Sigmoid colon (tissue), 7 donors: ENCODE measurements at places on chromosomes 13 and 19.

GRCh38 chr19:28705008-28705407 is 507.9 kb downstream of the UQCRFS1 start:
- DNase-seq: no peak

GRCh38 chr19:4691373-4691772 is 21.2 kb upstream of the MYDGF start:
- no peak for DNase-seq

DNA sequence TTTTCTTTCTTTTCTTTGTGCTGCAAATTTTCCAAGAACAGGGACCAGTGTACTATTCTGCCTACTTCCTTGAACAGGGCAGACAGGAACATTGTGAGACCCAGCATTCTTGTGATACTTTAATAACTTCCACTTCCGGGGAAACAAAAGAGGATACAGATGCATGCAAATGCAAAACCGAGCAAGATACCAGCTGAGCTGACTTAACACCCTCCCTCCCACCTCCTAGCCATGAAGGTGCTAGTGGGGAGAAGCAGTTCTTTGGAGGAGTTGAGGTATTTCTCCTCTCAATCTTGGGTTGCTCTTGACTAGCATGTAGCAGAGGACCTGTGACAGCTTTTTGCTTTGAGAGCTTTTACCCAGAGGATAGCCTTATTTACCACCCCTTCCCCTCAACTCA is 111.2 kb downstream of the KLF5 start:
- DNase-seq: no peak

DNA sequence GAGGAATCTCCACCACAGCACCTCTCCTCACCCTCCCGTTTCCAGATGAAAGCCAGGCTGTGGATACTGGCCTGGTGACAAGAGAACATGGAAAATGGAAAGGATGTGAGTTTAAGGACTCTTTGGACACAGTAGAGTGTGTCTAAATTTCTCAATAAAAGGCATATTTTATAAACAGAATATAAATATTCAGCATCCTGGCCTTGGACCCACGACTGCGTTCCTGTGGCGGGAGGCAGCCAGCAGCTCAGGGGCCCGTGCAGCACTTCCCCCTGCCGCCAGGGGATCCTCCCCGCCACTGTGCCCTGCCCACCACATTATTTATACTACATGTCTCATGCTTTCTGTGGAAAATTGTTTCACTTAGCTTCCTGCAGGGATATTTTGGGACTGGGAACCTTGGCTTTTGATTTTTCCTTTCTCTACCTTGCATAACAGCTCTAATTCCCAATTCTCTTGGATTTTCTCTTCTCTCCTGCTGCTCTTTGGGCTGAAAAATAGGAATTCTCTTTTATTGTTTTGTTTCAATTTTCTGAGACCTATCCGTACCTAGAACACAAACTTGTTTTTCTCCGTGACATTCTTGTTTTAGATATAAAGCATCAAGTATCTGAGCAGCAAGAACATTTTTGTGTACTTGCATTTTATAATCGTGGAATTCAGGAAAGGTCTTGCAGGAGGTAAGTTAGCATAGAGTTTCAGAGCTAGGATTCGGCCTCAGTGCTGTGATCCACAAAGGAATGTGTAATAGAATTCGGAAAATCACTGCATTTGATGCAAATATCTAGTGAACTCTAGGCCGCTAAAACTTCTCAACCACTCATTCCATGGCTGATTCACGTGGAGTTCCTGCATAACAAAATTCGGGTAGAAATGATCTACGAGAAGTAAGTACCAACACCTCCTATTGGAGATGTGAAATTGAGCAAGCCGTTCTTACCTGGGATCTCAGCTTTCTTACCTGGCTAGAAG is 107.7 kb upstream of the SPATA13 start:
- peak; percentile 87 for DNase-seq

DNA sequence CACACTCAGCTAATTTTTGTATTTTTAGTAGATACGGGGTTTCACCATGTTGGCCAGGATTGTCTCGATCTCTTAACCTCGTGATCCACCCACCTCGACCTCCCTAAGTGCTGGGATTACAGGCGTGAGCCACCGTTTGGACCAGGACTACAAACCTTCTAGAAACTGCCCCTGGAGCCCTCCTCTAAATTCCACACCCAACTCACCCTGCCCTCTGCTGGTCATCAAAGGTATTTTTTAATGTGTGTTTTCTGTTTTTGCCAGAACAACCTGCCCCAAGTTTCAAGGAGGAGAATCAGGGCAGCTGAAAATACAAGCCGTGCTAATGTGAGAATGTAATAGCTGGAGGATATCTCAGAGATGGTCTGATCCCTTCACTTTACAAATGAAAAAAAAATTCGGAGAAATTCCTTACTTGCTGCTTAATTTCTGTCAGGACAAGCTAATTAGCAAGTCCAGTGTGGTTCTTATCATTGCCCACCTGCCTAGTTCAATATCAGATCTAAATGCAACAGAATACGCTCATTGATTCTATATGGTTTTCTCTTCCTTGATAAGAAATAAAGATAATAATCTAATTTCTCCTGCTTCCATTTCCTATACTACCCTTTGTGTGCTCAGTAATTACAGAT is 4.1 kb downstream of the ATP8A2 start:
- DNase-seq: no peak

- no peak for DNase-seq
Observed at GRCh38 chr13:91017031-91017668, 330.3 kb upstream of the MIR17HG start.

DNA sequence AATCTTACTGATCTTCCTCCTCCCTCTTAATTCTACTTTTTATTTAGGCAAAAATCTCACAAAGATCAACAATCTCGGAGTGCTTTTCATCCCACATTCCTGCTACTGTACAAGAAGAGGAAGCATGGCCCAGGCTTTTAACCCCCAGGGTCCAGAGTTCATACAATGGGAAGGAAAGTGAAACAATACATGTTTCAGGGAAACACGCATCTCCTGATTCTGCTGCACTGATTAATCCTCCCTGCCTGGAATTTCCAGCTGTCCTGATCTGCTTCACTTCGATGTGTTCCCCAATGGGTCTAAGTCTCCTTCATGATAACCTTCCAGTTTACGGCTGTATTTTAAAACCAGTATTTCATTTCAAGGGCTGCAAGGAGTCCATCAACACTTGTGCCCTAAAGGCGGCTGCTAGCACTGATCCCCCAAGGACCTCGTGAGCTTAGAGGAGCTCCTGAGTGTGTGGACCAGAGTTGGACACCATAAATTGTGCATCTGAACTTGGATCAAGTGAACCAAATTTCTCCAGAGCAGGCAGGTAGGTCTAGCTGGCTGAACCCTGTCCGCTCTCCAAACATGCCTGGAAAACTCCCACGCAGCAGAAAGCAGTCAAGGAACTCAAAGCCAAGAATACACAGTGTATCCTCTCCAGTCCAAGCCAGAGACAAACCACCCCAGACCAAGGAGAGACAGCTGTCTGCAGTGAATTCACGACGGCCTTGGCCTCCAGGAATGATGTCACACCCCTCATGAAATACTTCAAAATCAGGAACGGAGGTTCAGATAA is 44.3 kb downstream of the COL4A1 start:
- DNase-seq: no peak

DNA sequence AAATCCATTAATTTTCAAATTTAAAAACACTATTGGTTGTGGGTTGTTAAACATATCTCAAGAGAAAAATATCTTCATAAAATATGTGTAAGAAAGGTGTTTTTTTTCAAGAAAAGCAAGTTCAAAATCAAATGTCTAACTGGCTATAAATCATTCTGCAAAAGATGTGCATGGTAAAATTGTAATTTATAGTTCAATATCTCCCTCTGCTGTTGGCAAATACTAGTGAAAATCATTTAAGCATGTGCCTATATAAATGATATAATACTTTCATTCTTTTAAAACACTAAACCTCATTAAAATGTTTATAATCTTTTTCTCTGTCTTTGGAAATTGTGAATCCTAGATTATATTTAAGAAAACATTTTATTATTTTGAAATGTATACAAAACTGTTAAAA is 17.2 kb upstream of the SLITRK6 start:
- DNase-seq: no peak

GRCh38 chr19:45812297-45812696 is 2.8 kb downstream of the RSPH6A start:
- no peak for DNase-seq

GRCh38 chr19:1362387-1363257 is 21.1 kb upstream of the NDUFS7 start:
- no peak for DNase-seq

DNA sequence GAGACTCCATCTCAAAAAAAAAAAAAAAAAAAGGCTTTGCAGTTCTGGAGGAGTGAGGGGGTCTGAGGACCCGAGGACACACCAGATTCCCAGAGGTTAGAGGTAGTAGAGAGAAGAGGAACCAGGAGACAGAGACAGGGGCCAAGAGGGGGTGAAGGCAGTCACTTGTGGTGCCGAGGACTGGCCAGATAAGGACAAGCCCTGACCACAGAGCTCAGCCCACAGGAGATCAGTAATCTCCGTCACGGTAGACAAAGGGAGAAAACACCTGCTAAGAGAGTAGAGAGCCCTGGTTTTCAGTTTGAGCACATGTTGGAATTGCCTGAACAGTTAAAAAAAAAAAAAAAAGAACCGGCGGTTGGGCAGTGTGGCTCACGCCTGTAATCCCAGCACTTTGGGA is 1.7 kb upstream of the PRAM1 start:
- DNase-seq: no peak

DNA sequence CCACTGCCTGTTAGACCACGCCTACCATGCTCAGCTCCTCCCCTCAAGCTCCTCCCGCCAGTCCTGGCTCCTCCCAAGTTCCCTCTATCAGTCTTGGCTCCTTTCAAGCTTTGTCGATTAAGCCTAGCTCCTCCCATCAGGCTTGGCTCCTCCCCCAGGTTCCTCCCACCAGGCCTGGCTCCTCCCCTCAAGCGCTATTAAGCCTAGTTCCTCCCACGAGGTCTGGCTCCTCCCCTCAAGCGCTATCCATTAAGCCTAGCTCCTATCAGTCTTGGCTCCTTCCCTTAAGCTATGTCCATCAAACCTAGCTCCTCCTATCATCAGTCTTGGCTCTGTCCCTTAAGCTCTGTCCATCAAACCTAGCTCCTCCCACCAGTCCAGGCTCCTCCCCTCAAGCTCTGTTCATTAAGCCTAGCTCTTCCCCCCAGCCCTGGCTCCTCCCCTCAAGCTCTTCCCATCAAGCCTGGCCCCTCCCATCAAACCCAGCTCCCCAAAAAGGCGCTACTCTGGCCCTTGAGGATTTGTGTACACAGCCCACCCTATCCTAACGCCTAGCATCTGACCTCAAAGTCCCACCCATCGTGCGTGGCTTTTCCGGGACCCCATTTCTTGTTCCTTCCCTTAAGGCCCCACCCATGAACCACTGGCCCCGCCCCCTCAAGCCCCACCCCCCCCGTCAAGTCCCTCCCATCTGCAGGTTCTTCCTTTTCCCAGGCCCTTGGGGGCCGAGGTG is 10.0 kb downstream of the CAMSAP3 start:
- no peak for DNase-seq

GRCh38 chr13:109744512-109745051 is 41.8 kb downstream of the IRS2 start:
- DNase-seq: peak; percentile 82

GRCh38 chr19:27779954-27780353 is 1433.0 kb downstream of the UQCRFS1 start:
- DNase-seq: no peak

DNA sequence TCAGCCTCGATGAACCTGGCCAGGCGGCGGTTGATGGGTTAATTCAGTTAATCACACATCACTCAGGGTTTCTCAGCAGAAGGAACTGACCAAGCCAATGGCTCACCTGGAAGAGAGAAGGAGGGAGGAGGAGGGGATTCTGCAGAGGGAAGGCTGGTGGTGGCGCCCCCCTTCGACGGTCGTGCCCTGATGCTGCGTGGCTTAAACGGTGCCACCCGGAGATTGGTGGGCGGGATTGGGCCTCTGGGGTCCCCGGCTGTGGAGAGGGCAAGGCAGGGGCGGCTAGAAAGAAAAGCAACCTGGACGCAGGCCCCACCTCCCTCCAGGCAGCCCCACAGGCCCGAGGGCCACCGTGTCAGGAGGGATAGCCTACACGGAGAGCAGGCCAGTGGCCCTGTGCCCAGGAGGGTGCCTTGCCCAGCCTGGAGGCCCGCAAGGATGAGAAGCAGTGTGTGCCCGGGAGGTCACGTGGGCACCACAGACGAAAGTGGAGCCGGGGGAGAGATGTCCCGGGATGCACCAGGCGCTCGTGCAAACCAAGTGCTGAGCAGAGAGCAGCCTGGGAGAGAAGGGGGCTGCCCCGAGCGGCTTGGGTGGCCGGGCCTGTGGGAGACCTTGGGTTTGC is 16.0 kb downstream of the CSNK1G2 start:
- DNase-seq: peak; percentile 94

GRCh38 chr19:43763473-43763939 is 8.7 kb upstream of the SMG9 start:
- DNase-seq: no peak

DNA sequence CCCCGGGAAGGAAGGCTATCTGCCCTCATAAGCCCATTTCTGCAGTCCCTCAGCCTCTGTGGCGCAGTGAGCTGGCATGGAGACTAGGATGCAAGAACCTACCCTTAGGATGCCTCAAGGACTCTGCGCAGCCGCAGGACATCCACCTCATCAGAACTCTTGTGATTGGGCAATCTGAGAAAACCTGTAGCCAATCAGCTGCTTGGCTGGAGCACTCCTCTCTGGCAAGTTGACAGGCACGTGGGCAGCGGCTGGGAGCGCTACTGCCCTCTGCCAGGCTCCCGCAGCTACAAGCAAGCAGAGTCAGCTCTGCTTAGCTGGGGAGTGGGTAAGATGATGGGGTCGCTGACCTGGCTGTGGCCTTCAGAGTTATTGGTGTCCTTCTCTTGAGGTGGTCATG is 1.5 kb upstream of the ECSIT start:
- DNase-seq: peak; percentile 91
